ENCODE measurements at places on chromosomes 11 and 22. TPM values are rescaled to one million over a fixed set of nuclear protein-coding genes. Genes with fewer than 3 reads are reported as not detected.

Gene UBE4A
- total RNA-seq, result 49.0 TPM

Gene MPEG1
- total RNA-seq, result 32.1 TPM

Gene MS4A2
- total RNA-seq, result 1.1 TPM

Gene FGF19
- not detected for total RNA-seq

Gene ASRGL1
- 39.7 TPM for total RNA-seq

Gene ACTN3
- total RNA-seq, result not detected

Gene CTSF
- total RNA-seq, result 195 TPM

DNA sequence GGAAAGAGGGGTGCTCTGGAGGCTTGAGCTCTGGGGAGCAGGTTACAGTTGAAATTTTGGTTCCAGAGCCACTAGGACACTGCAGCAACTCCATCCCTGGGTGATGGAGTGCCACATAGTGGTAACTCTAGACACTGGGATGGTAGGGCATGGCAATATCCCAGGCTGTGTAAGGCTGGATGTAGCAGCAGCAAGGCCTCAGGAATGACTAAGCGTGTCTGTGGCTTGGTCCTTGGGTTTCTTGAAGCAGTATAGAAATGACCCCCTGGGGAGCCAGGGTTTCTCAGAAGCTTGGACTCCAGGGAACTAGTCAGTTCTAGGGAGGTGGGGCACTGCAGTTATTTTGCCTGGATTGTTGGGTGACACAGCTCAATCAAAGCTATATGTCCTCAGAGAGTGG, 8.1 kb downstream of the MS4A4A start:
- no peak overlapping the region for H3K4me3 ChIP-seq
- H3K36me3 ChIP-seq, result no peaks in the 10 kb centered on the region
- DNase-seq, result no peak
- no peaks in the 10 kb centered on the region for H3K4me1 ChIP-seq
- no peaks in the 10 kb centered on the region for H3K27me3 ChIP-seq
- H3K27ac ChIP-seq, result no peak overlapping the region

- no peaks in the 10 kb centered on the region for H3K36me3 ChIP-seq
- H3K4me1 ChIP-seq, result peaks cover 56% of the 10 kb centered on the region
- H3K4me3 ChIP-seq, result peak overlapping the region; percentile 20
- no peak for DNase-seq
- H3K27me3 ChIP-seq, result no peaks in the 10 kb centered on the region
- H3K27ac ChIP-seq, result peak overlapping the region; percentile 99
Observed at GRCh38 chr11:10697323-10697620, 3.7 kb upstream of the IRAG1 start.

DNA sequence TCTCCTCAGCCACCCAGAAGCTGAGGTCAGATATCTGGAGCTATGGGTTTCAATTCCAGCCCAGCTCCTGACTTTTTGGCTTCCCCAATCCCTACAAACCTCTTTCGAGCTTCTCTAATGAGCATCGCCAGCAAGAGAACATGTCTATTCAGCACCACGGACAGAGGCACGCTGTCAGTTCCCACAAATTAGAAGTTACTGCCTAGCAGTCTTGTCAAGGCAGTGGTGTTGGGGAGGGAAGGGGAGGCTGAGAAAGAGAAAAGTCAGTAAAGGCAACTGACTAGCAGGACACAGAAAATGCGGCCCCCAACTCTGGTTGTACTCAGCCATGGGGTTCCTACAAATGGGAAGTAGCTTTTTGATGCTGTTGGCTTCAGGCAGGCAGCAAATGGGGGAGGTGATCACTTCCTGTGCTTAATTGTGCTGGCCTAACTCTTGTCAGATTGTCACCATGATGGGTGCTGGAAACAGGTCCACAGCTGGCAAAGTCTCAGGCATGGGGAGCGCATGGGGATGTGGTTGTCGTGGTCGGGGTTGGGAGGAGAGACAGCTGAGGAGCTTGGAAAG, 205.9 kb downstream of the ST3GAL4 start:
- no peak overlapping the region for H3K4me3 ChIP-seq
- no peaks in the 10 kb centered on the region for H3K27me3 ChIP-seq
- H3K36me3 ChIP-seq, result no peaks in the 10 kb centered on the region
- H3K27ac ChIP-seq, result no peak overlapping the region

DNA sequence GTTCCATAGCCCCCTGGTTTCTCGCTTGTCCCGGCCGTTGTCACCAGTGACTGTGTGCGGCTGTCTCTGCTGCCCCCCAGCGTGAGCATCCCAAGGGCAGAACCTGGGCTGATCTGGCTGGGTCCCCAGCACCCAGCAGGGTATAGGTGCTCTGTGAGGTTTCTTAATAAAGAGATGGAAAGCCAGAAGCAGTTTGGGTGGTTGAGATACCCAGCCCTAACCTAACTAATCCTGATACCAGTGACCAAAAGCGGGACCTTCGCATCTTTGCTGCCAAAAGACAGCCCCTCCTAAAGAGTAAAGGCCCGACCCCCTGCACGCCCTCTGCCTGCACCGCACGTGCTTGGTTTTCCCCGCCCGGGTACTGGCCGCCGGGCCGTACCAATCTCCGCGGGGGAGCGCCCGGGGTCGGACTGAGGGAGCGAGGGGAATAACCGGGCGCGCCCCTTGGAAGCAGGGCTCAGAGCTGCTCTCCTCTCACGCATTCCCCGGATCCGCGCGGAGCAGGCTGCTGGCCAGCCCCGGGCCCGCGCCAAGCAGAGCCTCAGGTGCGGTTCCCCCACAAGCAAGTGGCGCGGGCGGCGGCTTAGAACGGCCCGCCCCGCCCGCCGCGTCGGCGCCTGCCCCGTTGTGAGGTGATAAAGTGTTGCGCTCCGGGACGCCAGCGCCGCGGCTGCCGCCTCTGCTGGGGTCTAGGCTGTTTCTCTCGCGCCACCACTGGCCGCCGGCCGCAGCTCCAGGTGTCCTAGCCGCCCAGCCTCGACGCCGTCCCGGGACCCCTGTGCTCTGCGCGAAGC, at the start of gene DGAT2:
DGAT2 (plus strand) TSS at position 667 of the 797 bp plus-strand sequence. CDS start 214 bp downstream, outside the sequence.
- H3K4me1 ChIP-seq, result peaks cover 6% of the 10 kb centered on the region
- H3K27ac ChIP-seq, result no peak within 1 kb of the TSS
- peak within 1 kb of the TSS; percentile 73 for H3K4me3 ChIP-seq
- H3K36me3 ChIP-seq, result no peaks in the 10 kb centered on the region
- DNase-seq, result no peak

GRCh38 chr22:32407312-32407711, 4.7 kb downstream of the RTCB start:
- no peak for DNase-seq
- no peaks in the 10 kb centered on the region for H3K27me3 ChIP-seq
- H3K4me1 ChIP-seq, result peaks cover 15% of the 10 kb centered on the region
- H3K36me3 ChIP-seq, result peaks cover 22% of the 10 kb centered on the region
- no peak overlapping the region for H3K4me3 ChIP-seq

- no peaks in the 10 kb centered on the region for H3K36me3 ChIP-seq
- no peak overlapping the region for H3K27ac ChIP-seq
- H3K4me3 ChIP-seq, result no peak overlapping the region
- no peaks in the 10 kb centered on the region for H3K27me3 ChIP-seq
- no peak for DNase-seq
Observed at GRCh38 chr11:44581246-44581645, 15.8 kb downstream of the CD82 start.

DNA sequence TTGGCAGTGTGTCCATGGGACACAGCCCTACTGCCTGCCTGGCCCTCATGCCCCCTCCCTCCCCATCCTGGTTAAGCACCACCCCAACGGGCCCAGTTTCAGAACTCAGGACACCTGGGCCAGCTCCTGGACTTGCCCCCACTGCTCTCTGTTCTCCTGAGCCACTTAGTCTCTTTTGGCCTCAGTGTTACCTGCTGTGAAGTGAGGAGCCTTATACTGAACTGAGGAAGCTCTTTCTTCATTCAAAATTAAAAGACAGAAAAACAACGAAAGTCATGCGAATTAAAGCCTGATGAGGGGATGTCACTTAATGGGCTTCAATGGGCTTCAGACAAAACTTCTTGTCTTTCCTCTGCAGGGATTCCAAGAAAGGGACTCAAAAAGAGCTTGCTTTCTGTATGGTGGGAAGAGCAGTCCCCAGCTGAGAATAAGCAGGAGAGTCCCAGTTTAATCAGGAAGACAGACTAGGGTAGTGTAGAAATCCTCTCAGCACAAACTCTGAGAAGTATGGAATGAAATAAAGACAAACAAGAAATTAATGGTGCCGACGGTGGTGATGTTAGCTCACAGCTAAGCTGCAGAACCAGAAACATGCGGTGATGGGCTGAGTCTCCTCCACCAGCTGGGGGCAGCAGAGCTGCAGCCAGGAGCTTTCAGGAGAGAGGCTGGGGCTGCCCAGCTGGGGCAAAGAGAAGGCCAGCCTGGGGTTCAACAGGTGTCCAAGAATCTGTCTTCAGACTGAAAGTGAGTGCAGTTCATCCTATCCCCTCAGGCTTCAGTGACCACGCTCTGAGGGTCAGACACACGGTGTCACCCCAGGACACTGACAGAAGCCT, 101.0 kb downstream of the GGTLC2 start:
- H3K4me1 ChIP-seq, result no peaks in the 10 kb centered on the region
- no peaks in the 10 kb centered on the region for H3K36me3 ChIP-seq
- no peak overlapping the region for H3K4me3 ChIP-seq
- DNase-seq, result no peak
- H3K27ac ChIP-seq, result no peak overlapping the region
- H3K27me3 ChIP-seq, result no peaks in the 10 kb centered on the region

- H3K36me3 ChIP-seq, result no peaks in the 10 kb centered on the region
- H3K4me1 ChIP-seq, result no peaks in the 10 kb centered on the region
- DNase-seq, result no peak
- H3K27me3 ChIP-seq, result no peaks in the 10 kb centered on the region
- H3K27ac ChIP-seq, result no peak within 1 kb of the TSS
- no peak within 1 kb of the TSS for H3K4me3 ChIP-seq
Observed at GRCh38 chr11:59510941-59511589, at the start of gene OR4D9. TSS of gene OR4D9 (plus strand) at chr11:59511539. CDS start at chr11:59514913, 3,374 bp downstream.

DNA sequence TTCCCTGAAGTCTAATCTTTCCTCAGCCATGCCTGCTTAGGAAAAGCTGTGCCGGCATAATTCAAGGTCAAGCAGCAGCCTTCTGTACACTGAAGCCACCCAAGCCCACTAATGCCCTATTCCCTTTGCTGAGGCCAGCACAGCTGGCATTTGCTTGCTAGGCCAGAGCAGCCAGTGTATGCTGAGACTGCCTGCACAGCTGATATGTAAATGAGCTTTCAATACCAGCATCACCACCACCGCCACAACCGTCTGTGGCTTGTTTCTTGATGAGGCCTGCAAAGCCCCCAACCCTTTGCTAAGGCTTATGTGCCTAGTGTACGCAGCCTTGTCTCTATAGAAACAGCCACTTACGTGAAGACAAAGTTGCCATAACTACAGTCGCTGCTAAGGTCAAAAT, 56.3 kb upstream of the TNRC6B start:
- H3K4me1 ChIP-seq, result peaks cover 22% of the 10 kb centered on the region
- H3K4me3 ChIP-seq, result no peak overlapping the region
- no peaks in the 10 kb centered on the region for H3K27me3 ChIP-seq
- H3K27ac ChIP-seq, result no peak overlapping the region
- DNase-seq, result no peak

GRCh38 chr11:129605815-129606214, 209.8 kb upstream of the TMEM45B start:
- no peaks in the 10 kb centered on the region for H3K4me1 ChIP-seq
- no peak overlapping the region for H3K4me3 ChIP-seq
- H3K36me3 ChIP-seq, result no peaks in the 10 kb centered on the region
- H3K27me3 ChIP-seq, result no peaks in the 10 kb centered on the region

DNA sequence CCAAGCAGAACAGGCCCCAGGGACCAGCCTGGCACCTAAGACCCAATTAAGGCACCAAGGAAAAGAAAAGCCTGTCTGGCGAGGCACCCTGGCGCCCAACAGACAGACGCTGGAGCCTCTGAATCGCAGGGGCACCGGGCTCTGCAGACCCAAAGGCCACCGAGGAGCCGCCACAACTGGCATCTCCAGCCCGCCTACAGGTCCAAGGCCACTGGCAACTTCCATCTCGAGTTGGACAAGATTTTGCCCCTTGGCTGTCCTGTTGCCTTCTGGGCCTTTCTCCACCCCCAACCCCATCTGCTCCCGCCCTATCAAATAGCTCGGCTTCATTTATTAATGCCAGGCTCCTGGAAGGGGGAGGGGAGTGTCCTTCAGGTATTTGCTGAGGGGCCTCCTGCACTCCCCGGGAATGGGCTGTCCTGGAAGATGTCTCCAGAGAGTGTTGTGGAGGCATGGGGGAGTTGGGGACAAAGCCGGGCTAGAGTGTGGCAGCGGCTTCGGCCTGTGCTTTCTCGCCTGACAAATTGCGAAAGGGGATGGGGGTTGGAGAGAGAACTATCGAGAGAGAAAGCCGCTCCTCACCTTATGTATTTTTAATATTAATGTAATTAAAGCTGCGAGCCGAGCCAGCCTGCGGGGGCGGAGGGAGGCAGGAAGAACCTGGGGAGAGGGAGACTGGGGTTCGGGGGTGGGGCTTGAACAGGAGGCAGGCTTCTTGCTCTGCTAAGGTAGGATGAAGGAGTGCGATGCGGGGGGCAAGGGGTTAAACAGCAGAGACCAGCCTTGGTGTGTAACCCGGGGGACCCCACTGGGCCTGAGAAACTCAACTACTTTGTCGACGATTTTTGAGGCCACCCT, 2.0 kb downstream of the DSCAML1 start:
- no peaks in the 10 kb centered on the region for H3K27me3 ChIP-seq
- peaks cover 8% of the 10 kb centered on the region for H3K4me1 ChIP-seq
- H3K27ac ChIP-seq, result no peak overlapping the region
- DNase-seq, result no peak

DNA sequence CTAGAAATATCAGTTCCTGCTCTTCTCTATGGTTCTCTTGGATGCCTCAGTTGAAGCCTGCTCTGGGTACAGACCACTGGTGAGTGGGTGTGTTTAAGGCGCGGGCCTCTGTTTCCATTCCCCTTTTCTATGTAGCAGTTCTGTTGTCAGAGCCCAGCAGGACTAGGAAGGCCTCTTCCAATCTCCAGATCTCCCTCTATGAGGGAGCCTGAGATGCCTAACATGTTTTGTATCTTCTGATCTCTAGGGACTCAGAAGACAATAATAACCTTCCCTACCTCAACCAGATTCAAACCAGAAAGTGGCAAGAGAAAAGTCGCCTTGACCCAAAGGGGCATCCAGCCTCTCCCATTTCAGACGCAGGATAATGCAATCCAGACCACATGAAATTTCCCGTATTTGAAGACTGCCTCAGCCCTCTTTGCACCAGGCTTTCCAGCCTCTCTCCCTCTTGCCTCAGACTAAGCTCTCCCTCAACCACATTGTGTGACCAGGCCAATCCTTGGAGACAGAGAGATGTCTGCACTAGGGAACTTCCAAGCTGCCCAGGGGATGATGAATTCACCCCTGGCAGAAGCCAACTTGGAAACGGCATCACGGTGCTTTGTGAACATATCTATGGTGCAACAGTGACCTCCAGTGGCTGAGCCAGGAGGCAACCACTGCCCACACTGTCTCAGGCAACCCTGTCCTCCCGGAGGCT, 150.1 kb upstream of the UBASH3B start:
- H3K27me3 ChIP-seq, result no peaks in the 10 kb centered on the region
- no peak overlapping the region for H3K4me3 ChIP-seq
- peak; percentile 65 for DNase-seq
- no peaks in the 10 kb centered on the region for H3K36me3 ChIP-seq
- H3K4me1 ChIP-seq, result peaks cover 9% of the 10 kb centered on the region
